ENCODE measurements at places on chromosomes 1 and 21.

DNA sequence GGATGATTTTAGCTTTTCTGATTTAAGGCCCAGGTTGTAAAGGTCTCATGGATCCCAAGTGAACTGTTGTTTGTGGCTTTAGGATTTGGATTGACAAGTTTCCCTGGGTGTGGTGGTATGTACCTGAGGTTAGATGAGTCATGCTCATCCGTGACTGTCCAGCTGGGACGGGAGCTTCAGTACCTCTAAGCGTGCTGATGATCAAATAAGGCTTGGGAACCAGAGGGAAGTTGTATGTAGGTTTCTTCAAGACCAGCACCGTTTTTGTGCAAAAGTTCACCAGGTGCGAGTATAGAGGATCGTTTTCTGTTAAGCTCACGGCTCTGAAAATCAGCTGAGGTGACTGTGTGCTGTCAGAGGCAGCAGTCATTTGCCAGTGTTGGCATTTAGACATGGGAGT is 19.8 kb downstream of the PLA2G2E start:
- no peak for DNase-seq

- DNase-seq, result no peak
Observed at GRCh38 chr1:1956101-1956500, 37.0 kb upstream of the TMEM52 start.

- DNase-seq, result no peak
Observed at GRCh38 chr1:9764550-9764949, 59.2 kb downstream of the CLSTN1 start.

GRCh38 chr1:74673351-74674111 is at the start of gene ERICH3:
TSS of gene ERICH3 (minus strand) at chr1:74673792. CDS start at chr1:74673519, 273 bp downstream.
- DNase-seq, result no peak

DNA sequence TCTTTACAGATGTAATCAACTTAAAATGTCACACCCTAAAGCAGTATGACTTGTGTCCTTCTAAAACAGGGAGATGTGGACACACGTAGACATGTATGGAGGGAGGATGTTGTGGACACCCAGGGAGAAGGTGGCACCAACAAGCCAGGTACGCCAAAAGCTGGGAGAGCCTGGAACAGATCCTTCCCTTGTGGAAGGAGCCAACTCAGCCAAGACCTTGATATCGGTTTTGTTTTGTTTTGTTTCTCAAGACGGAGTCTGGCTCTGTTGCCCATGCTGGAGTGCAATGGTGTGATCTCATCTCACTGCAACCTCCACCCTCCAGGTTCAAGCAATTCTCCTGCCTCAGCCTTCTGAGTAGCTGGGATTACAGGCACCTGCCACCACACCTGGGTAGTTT is 45.6 kb downstream of the CHAF1B start:
- no peak for DNase-seq

DNA sequence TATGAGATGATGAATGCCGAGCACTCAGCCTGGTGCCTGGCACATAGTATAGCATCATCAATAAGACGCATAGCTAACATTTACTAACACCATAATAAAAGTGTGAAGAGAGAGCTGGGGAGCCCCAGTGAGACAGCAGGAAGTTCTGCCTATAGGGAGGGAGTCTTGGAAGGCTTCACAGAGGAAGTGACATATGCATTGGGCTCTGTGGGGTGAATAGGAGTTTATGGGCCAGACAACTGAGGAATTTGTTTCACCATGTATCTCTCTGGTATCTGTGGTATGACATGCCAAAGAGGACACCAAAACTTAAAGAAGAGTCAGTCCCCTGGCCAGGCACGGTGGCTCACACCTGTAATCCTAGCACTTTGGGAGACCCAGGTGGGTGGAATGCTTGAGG is 118.3 kb upstream of the TMEM51 start:
- DNase-seq, result no peak

GRCh38 chr1:229298420-229298819 is 27.5 kb downstream of the RAB4A start:
- DNase-seq, result no peak

- DNase-seq, result no peak
Observed at GRCh38 chr1:195185736-195186135, 1422.5 kb downstream of the KCNT2 start.

DNA sequence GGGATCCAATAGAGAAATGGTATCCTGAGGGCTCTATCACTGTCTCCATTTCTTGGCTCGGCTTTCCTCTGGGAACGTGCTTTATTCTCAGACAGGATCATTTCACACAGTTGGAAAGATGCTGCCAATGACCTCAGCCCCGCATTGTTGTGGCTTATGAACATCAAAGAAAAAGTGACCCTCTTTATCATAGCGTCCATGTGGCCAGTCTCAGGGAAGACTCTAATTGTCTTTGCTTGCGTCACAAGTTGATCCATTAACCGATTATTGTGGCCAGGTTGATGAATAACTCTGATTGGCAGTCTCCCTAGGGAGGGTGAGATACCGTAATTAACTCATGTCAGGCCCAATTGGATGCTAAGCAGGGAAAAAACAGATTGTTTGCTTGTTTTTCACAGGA is 10.4 kb upstream of the TMEM9 start:
- no peak for DNase-seq

- DNase-seq, result no peak
Observed at GRCh38 chr21:31634993-31635392, 24.5 kb upstream of the SOD1 start.

DNA sequence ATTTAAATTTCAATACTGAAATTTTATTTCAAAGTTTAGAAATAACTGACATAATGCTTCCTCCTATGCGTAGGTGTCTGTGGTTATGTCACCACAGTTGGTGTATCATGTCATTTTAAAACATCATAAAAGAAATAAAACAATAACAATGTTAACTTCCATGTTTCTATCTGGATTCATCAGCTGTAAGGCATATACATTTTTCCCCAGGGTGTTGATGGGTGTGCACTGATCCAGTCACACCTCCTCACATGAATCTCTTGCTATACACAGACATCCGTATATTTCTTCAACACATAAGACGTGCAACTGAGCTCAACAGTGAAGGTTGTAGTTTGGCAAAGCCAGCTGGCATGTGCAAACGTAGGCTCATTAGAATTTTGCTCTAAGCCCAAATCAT is 6.2 kb downstream of the KCNA3 start:
- no peak for DNase-seq

DNA sequence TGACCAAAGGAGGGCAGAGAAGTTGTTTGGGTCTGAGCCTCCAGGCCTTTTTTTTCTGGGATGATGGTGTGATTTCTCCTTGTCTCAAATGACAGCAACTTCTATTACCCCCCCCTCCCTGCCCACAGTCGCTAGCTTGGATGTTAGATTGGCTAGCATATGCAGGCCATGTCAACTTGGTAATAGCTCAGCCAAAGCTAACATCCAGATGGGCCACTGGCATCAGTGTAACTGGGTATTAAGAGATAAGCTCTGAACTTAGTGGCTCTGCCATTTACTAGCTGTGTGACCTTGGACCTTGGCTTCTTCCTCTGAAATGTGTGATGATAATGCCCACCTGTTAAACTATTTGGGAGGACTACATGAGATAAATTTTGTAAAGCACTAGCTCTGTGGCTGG is 86.9 kb upstream of the TSPAN2 start:
- DNase-seq, result no peak

DNA sequence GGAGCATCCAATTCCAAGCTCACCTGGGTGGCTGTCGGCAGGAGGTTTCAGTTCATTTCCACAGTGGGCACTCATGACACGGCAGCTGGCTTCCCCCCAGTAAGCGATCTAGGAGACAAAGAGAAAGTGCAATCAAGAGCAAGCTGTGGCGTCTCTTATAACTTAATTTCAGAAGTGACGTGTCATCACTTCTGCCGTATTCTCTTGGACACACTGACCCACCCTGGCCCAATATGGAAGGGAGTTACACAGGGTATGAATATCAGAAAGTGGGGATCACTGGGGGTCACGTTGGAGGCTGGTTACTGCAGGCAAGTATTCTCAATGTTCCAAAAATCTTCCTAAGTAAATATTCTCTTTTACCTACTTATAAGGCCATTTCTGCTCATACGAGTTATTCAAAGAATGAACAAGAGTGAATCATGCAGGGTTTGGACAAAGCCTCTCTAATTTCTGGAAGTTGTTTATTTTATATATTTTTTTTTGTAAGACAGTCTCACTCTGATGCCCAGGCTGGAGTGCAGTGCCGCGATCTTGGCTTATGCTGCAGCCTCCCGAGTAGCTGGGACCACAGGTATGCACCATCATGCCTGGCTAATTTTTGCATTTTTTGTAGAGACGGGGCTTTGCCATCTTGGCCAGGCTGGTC is 46.5 kb upstream of the GREM2 start:
- DNase-seq, result peak; percentile 23

- no peak for DNase-seq
Observed at GRCh38 chr1:32869923-32870614, 643 bp downstream of the FNDC5 start.

GRCh38 chr1:205518661-205519540 is 14.4 kb downstream of the CDK18 start:
- no peak for DNase-seq

DNA sequence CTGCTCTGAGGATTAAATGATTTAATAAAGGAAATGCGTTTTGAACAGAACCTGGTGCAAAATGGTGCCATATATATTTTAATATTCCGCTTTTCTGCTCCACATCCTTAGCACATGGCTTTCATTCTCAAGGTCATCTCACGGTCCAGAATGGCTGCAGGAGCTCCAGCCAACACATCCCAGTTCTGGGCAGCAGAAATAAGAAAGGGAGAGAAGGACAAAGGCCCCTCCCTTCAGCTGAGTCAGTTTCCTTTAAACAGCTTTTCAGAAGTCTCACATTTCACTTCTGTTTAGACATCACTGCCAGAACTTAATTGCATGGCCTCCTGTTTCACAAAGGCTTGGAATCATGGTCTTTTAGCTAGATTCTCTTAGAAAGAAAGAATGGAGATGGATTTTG is 75.2 kb upstream of the LRRN2 start:
- DNase-seq, result no peak

- DNase-seq, result no peak
Observed at GRCh38 chr1:93910305-93910704, 1.1 kb upstream of the GCLM start.

- no peak for DNase-seq
Observed at GRCh38 chr1:48678710-48679505, 97.8 kb downstream of the BEND5 start.

GRCh38 chr1:81484284-81484683 is 316.4 kb upstream of the ADGRL2 start:
- DNase-seq, result no peak

DNA sequence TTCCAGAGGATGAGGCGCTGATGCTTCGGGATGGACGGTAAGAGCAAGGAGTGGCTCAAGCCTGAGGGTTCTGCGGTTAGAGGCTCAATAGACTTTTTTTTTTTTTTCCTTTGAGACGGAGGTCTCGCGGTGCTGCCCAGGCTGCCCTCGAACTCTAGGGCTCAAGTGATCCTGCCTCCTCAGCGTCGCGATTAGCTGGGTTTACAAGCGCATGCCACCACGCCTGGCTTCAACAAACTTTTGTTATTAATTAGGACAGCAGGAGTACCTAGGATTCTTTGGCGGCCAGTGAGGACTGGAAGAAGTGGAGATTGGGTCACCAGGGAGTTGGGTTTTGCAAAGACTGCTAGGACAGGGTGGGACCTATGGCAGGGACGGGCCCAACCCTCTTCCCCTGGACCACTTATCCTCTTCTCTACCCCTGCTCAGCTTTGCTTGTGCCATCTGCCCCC is 587 bp downstream of the SCNM1 start:
- no peak for DNase-seq

- no peak for DNase-seq
Observed at GRCh38 chr1:58735586-58735985, 35.7 kb upstream of the MYSM1 start.

- DNase-seq, result no peak
Observed at GRCh38 chr1:17340358-17340757, 31.6 kb upstream of the PADI6 start.

- DNase-seq, result no peak
Observed at GRCh38 chr1:215677112-215677511, 110.0 kb downstream of the KCTD3 start.

- DNase-seq, result no peak
Observed at GRCh38 chr1:220239966-220240365, 32.3 kb downstream of the RAB3GAP2 start.

DNA sequence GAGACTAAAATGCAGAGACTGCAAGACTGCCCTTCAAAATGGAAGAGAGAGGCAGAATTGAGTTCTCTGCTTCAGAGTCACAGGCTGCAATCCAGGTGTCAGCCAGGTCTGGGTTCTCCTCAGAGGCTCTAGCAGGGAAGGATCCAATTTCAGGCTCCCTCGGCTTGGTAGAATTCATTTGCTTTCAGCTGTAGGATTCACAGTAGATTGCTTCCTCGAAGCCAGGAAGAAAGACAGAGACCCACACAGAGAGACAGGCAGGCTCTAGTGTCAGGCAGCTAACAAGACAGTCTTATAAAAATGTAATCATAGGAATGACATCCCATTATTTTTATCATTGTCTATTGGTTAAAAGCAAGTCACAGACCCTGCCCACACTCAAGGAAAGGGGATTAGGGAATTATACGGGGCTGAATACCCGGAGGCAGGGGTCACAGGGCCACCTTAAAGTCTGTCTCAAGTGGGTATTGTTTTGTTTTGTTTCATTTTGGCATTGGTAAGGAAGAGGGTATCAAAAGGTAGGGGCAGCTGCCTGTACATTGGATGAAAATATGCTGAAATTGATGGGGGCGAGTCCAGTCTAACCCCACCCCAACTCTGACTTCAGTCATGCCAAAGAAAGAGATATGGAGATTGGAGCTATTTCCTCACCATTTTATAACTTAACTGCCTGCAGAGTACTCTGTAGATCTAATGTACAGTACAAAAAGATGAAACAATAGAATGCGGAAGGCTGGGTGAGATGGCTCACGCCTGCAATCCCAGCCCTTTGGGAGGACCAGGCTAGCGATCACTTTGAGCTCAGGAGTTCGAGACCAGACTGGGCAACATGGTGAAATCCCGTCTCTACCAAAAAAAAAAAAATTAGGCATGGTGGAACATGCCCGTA is 9.5 kb upstream of the TBCE start:
- no peak for DNase-seq

DNA sequence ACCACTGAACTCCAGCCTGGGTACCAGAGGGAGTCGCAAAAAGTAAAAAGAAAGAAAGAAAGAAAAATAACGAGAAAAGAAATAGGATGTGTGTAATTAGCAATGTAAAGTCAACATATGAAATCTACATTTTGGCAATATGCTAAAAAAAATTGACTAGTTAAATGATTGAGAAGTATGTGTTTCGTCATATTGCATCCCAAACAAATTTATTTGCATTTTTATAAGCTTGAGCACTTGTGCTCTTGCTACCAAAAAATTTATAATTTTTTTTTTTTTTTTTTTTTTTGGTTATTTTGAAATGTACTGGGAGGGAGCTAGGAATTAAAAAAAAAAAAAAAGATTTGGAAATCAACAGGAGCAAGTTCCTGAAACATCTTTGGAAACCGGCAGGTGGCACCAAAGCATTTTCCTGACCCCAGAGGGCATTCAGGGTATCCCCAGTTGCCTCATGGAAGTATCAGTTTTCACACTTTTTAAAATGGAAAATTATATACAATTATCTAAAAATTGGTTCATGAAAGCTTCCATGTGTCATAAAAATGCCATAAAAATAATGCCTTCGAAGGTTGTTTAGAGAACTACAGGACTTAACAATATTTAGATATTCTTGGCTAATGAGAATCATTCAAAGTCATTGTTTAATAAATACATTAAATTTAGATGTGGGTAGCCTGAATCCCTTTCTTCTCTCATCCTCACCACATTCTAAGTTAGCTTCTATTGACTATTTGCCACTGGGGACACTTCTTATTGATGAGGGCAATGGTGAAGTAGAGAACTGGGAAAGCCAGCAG is 4.8 kb upstream of the HEATR1 start:
- no peak for DNase-seq

- DNase-seq, result no peak
Observed at GRCh38 chr1:109529881-109530456, 9.7 kb upstream of the GPR61 start.

GRCh38 chr1:40244138-40244744 is 3.5 kb upstream of the TMCO2 start:
- DNase-seq, result no peak

Data from AG04449 (cell line).